ENCODE measurements at places on chromosomes 1 and 21.

DNA sequence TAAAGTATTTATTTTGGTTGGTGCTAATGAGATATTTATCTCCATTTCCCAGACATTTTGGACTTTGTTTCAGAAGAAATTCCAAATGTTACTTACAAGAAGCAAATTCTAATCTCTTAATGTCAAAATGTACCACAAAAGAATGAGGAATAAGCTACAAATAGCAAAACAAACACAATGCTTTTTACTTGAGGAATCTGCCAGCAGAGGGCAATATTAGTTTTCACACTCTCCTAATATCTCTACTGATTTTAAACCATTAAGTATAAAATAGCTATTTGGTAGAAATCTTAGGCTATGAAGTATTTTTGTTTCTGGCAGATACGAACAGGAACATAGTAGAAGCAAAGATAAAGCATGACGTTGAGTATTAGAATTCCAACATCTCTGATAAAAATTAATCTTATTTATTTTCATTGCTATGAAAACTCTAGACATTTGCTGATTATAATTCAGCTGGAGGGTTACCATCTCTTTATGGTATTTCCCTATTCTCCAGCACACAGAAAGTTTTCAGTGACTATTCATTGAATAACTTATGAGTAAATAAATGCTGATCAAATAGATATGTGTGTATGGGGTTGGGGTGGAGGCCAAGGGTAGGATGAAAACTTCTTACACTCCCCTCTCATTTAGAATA is 13.4 kb upstream of the HMCN1 start:
- no peak for DNase-seq
- no peaks in the 10 kb centered on the region for H3K4me1 ChIP-seq
- no peaks in the 10 kb centered on the region for H3K36me3 ChIP-seq
- no peak overlapping the region for H3K27ac ChIP-seq
- peaks cover 23% of the 10 kb centered on the region for H3K27me3 ChIP-seq
- H3K4me3 ChIP-seq: no peak overlapping the region

- H3K27me3 ChIP-seq: no peaks in the 10 kb centered on the region
- DNase-seq: no peak
- H3K4me1 ChIP-seq: no peaks in the 10 kb centered on the region
- H3K4me3 ChIP-seq: no peak overlapping the region
- H3K27ac ChIP-seq: no peak overlapping the region
Measured at GRCh38 chr1:57026624-57027354, 61.0 kb upstream of the C8B start.

DNA sequence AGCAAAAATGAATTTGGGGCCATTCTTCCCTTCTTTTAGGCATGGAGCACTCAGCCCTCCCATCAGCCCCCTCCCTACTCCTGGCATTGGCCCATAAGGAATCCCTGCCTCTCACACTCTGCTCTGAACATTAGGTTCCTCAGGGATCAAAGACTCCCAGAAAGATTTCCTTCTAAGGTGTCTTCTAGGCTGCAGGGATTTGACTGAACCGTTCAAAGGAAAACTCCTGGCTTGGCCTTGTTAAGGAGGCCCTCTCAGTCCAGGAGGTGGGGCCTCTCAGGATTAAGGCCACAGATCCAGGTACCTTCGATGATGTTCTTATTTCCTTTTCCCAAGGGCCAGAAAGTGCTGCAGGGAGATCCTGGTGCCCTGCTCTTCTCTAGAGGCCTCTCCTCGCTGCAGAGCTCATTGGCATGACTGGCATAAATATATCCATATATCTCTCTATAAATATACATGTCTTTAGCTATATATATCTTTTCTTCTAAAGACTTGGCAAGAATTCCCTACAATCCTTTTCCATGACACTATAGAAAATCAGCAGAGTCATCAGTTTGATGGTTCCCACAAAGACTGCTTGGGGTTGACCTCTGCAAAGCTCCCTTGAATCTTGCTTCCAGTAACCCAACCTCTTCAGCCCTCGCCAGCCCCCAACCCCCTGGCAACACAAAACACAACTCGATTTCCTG is 59.1 kb downstream of the PLXNA2 start:
- no peak overlapping the region for H3K4me3 ChIP-seq
- no peaks in the 10 kb centered on the region for H3K36me3 ChIP-seq
- H3K4me1 ChIP-seq: peaks cover 14% of the 10 kb centered on the region
- DNase-seq: no peak
- H3K27me3 ChIP-seq: peaks cover 47% of the 10 kb centered on the region

GRCh38 chr21:44380876-44381275 is 27.5 kb downstream of the TRPM2 start:
- no peak overlapping the region for H3K4me3 ChIP-seq
- H3K27me3 ChIP-seq: no peaks in the 10 kb centered on the region
- peaks cover 15% of the 10 kb centered on the region for H3K36me3 ChIP-seq

DNA sequence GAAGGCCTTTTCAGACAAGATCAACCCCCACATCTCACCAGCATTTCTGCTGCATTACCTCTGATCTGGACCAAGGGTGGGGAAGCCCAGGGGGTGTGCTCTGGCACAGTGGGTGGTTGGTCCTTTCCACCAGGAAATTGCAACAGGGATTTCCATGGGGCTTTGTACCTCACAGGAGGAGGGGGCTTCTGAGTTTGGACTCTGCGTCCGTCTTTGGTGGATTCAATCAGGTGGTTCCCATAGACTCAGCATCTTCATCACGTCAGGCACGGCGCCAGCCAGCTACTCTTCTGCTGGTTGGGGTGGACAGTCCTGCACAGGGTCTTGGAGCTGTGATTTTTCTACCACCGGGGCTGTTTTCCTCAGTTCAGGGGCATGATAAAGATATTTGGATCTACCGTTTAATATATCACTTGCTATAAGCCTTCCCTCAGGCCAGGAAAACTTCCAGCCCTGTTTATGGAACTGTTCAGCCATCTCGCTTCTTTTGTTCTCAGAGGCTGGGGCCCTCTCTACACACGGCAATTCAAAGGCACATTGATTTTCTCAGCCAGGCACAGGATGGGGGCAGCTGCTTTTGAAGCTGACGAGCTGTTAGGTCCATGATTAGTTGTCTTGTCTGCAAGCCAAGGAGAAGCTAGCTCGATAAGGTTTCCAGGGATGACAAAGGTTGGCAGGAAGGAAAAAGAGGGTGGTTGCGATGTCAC is 467.3 kb downstream of the CAMTA1 start:
- H3K27ac ChIP-seq: no peak overlapping the region
- DNase-seq: no peak
- peaks cover 3% of the 10 kb centered on the region for H3K36me3 ChIP-seq
- H3K27me3 ChIP-seq: peaks cover 66% of the 10 kb centered on the region

DNA sequence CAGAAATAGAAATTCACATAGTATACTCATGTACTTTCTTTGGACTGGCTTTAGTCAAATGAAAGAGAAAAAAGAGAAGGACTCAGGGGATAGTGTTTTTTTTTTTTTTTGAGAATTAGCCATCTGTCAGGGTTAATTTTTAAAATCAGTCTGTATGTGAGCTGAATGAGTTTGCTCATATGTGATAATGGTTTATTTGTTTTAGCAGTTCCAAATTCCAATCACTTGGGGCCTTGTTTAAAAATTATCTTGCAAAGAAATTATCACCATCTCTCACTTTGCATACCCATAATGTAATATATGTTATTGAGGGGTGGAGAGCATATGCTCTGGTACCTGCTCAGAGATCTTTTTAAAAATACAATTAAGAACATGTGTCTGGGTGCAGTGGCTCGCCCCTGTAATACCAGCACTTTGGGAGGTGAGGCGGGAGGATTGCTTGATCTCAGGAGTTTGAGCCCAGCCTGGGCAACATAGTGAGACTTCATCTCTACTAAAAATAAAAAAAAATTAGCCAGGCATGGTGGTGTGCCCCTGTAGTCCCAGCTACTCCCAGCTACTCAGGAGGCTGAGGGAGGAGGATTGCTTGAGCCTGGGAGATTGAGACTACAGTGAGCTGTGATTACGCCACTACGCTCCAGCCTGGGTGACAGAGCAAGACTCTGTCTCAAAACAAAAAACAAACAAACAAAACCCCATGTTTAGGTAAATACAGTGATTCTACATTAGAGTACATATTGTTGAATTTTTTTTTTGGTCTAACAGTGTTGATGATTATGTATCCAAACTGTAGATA is 19.7 kb downstream of the GNAI3 start:
- H3K27me3 ChIP-seq: no peaks in the 10 kb centered on the region
- H3K4me3 ChIP-seq: no peak overlapping the region

DNA sequence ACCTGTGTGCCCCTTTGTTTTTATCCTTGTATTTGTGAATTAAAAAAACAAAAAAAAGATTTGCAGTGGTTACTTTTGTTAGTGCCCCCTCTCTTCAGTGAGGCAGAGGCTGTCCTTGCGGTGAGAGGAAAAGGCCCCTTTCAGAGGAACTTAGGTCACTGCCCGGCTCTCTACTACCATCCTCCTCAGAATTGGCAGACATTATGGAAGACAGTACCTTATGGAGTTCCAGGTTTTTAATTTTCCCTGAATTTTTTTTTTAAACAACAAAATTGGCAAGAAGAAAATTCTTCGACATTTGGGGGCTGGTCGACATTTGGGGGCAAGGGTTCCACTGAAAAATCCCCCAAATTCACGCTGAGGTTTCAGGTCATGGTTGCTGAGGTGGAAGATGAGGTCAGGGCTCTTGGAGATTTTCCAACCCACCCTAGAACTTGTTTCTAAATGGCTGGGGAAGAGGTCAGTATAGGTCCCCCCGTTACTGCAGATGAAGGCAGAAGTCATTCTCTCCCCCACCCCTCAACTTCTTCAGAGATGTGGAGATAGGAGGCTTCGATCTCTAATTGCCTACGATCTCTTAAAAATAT is 5.3 kb downstream of the RXFP4 start:
- H3K36me3 ChIP-seq: no peaks in the 10 kb centered on the region
- DNase-seq: no peak

DNA sequence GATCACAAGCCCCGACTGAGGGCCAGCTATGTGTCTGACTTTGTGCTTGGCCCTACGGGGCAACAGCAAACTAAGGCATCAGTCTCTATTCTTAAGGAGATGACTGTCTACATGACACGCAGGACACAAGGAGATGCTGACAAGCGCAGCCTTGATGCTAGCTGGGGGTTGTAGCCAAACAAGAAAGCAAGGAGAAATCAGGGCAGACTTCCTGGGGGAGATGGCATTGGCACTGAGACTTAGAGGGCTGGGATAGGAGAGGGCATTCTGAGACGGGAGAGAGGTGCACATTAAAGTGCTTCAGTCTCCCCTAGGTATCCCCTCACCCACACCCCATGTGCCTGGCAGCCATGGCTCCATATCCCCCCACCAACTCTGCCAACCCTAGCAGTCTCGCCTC is 210.8 kb upstream of the POU3F1 start:
- H3K36me3 ChIP-seq: peaks cover 2% of the 10 kb centered on the region
- H3K27me3 ChIP-seq: peaks cover 54% of the 10 kb centered on the region
- no peak overlapping the region for H3K4me3 ChIP-seq
- no peaks in the 10 kb centered on the region for H3K4me1 ChIP-seq

GRCh38 chr1:211734791-211735190 is 59.4 kb upstream of the NEK2 start:
- H3K4me1 ChIP-seq: peaks cover 30% of the 10 kb centered on the region
- no peaks in the 10 kb centered on the region for H3K36me3 ChIP-seq
- H3K27ac ChIP-seq: no peak overlapping the region

GRCh38 chr1:91594383-91595055 is 93.9 kb downstream of the CDC7 start:
- peaks cover 22% of the 10 kb centered on the region for H3K4me1 ChIP-seq
- no peaks in the 10 kb centered on the region for H3K36me3 ChIP-seq
- no peaks in the 10 kb centered on the region for H3K27me3 ChIP-seq
- H3K27ac ChIP-seq: no peak overlapping the region
- no peak overlapping the region for H3K4me3 ChIP-seq

DNA sequence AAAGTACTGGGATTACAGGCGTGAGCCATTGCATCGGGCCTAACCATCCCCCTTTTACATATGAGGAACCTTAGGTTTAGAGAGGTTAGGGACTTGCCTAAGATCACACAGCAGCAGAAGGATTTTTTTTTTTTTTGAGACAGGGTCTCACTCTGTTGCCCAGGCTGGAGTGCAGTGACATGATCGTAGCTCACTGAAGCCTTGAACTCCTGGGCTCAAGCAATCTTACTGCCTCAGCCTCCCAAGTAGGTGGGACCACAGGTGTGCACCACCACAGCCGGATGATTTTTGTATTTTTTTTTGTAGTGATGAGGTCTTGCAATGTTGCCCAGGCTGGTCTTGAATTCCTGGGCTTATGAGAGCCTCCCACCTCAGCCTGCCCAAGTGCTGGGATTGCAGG is 2.2 kb upstream of the C1orf167 start:
- H3K4me3 ChIP-seq: no peak overlapping the region
- no peak for DNase-seq
- peaks cover 12% of the 10 kb centered on the region for H3K4me1 ChIP-seq
- H3K27me3 ChIP-seq: peaks cover 38% of the 10 kb centered on the region
- peaks cover 5% of the 10 kb centered on the region for H3K36me3 ChIP-seq
- H3K27ac ChIP-seq: no peak overlapping the region

GRCh38 chr1:207067665-207068064 is 14.6 kb downstream of the PFKFB2 start:
- peaks cover 14% of the 10 kb centered on the region for H3K4me1 ChIP-seq
- no peak overlapping the region for H3K27ac ChIP-seq
- no peak for DNase-seq
- no peaks in the 10 kb centered on the region for H3K27me3 ChIP-seq
- H3K4me3 ChIP-seq: no peak overlapping the region

- H3K4me3 ChIP-seq: no peak overlapping the region
- DNase-seq: no peak
- H3K36me3 ChIP-seq: peaks cover 20% of the 10 kb centered on the region
- peaks cover 13% of the 10 kb centered on the region for H3K4me1 ChIP-seq
- no peaks in the 10 kb centered on the region for H3K27me3 ChIP-seq
Measured at GRCh38 chr1:247440001-247440620, 17.8 kb downstream of the OR2B11 start.

GRCh38 chr1:94042388-94042787 is 78.6 kb downstream of the ABCA4 start:
- H3K36me3 ChIP-seq: no peaks in the 10 kb centered on the region
- peaks cover 51% of the 10 kb centered on the region for H3K27me3 ChIP-seq
- peaks cover 5% of the 10 kb centered on the region for H3K4me1 ChIP-seq
- no peak overlapping the region for H3K27ac ChIP-seq
- no peak for DNase-seq
- H3K4me3 ChIP-seq: no peak overlapping the region

DNA sequence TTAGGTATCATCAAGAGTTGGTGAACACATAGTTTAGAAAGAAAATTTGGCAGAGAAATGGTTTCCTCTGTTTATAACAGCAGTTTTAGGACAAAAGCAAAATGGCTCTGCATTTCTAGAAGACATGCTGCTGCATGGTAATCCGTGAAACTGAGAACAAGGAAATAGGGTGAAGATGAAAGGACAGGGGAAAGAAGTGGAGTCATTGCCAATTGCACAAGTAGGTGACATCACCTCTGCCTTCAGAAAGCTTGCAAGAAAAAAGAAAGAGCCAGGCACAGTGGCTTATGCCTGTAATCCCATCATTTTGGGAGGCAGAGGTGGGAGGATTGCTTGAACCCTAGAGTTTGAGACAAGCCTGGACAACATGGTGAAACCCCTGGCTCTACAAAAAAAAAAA is 217.6 kb downstream of the LMX1A start:
- peaks cover 4% of the 10 kb centered on the region for H3K27me3 ChIP-seq
- no peak for DNase-seq
- H3K36me3 ChIP-seq: no peaks in the 10 kb centered on the region
- H3K4me1 ChIP-seq: no peaks in the 10 kb centered on the region
- no peak overlapping the region for H3K27ac ChIP-seq

- H3K4me3 ChIP-seq: no peak overlapping the region
- DNase-seq: no peak
- peaks cover 2% of the 10 kb centered on the region for H3K36me3 ChIP-seq
Measured at GRCh38 chr1:211145944-211146343, 12.0 kb upstream of the KCNH1 start.
